Fibroblast of the aortic adventitia (primary cell): ENCODE measurements at places on chromosomes 5 and 9. TPM values are rescaled to one million over a fixed set of nuclear protein-coding genes. Genes with fewer than 3 reads are reported as not detected.

The LCN10 gene
- total RNA-seq = not detected in 2 replicates

The PCDH1 gene
- 0.90 and 3.2 TPM in 2 replicates for total RNA-seq

The RAB3C gene
- not detected in 2 replicates for total RNA-seq

The BARHL1 gene
- total RNA-seq = not detected in 2 replicates

The CCDC69 gene
- 1.5 and 2.8 TPM in 2 replicates for total RNA-seq

The SLF1 gene
- total RNA-seq = 5.3 and 11.2 TPM in 2 replicates

The SNX2 gene
- total RNA-seq = 89.4 and 184 TPM in 2 replicates

DNA sequence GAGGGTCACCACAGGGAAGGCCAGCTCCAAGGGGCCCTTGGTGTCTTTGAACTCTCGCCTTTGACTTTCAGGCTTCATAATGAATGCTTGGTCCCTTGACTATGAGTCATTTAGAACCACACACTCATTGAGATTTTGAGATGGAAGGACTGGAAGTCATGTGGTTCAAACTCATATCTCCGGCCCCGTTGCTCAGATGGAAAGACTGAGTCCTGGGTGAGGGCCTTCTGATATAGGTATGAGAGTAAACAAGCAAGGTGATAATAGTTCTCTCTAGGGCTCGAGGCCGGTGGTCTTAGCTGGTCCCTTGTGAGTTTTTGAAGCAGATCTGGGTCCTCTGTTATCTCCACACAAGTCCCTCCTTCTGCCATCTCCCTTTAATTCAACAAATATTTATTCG is 210.6 kb downstream of the PAX5 start:
- no peak for DNase-seq

DNA sequence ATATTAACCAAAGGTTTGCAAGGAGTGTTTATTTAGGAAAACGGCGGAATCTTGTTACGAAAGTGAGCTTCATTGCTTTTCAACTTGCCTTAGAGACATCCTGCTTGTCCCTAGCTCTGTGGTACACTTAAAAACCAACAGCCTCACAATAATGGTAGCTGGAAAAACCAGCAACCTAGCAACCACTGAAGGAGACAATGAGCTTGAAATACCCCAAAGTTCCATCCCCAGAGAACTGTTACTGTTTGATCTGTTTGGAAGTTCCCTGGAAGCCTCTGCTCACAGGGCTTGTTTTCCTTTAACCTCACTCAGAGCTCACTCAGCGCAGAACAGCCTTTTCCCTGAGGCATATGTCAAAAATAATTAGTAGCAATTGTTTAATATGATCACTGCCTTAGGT is 43.2 kb downstream of the SH3TC2 start:
- DNase-seq = no peak

- peak; percentile 77 for DNase-seq
Measured at GRCh38 chr9:10265153-10265631, 347.6 kb downstream of the PTPRD start.

DNA sequence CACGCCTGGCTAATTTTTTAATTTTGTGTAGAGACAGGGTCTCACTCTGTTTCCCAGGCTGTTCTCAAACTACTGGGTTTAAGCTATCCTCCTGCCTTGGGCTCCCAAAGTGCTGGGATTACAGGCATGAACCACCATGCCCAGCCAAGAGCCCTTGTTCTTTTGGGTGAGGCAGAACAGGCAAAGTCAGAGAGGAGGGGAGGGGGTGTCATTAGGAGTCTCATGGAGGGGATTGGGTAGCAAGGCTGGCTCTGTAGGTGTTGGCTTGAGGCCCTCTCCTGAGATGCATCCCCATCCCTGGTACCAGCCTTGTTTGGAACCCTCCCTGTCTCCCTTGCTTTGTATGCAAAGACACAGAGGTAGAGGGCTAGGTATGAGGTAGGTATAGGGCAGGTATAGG is 24.1 kb downstream of the GSN start:
- no peak for DNase-seq

GRCh38 chr9:20355022-20355421 is 267.3 kb downstream of the MLLT3 start:
- DNase-seq = peak; percentile 86

DNA sequence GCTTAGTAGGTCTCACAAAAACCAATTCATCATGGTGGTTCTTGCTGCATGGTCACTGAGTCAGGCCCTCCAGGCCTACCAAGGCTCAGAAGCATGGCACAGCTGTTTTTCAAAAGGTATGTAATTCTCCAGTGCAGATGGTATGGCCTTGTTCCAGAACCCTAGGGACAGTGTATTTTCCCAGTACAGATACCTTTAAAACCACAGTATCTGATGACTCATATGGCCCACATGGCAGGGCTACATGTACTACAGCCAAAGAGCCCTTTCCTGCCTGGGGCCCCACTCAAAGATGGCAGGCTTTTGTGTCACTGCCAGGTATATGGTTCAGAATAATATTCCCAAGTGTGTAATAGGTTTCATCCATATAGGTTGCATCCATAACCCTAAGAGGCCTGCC is 16.5 kb downstream of the CSF2 start:
- peak; percentile 80 for DNase-seq

- DNase-seq = no peak
Measured at GRCh38 chr5:109947667-109948066, 257.9 kb downstream of the MAN2A1 start.

DNA sequence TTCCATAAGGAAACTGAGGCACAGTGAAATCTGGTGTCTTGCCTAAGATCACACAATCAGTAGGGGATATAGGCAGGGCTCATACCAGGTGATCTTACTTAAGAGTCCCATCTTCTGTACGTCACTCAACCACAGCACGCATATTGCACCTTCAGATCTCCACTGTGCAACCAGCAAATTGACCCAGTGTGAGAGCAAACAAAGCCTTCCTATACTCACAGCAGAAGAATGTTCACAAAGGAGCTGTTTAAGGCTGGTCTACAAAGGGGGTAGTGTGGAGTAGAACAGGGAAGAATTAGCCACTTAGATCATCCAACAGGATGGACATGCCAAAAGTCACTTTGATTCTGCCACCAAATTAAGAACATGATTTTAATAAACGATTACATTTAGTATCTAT is 305.9 kb downstream of the SLIT3 start:
- DNase-seq = no peak

DNA sequence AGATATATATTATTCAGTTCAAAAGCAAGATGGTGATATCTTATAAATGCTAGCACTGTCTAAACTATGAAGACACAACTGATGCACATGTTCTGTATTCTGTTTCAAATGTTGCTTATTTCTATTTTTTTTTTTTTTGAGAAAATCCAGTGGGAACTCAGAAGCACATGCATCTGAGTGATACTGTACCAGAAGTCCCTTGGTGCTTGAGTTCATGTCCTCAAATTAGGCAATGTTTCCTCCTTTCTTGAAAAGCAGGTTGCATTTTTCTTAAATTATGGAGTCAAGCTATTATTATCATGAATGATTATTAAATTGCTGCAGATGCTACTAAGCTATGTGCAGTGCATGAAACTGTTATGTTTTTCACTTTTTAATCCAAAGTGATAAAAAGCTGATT is 70.4 kb downstream of the CAMK4 start:
- DNase-seq = no peak

DNA sequence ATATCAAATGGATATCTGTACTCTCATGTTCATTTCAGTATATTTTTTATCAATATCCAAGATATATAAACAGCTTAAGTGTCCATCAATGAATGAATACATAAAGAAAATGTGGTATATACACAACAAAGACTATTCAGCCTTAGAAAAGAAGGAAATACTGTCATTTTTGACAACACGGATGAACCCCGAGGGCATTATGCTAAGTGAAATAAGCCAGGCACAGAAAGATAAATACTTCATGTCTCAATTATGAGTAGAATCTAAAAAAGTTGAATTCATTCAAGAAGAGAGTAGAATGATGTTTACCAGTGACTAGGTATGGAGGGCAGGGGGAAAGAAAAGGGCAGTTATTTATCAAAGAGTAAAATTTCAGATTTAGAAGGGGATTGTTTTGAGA is 949.8 kb upstream of the TYRP1 start:
- no peak for DNase-seq

DNA sequence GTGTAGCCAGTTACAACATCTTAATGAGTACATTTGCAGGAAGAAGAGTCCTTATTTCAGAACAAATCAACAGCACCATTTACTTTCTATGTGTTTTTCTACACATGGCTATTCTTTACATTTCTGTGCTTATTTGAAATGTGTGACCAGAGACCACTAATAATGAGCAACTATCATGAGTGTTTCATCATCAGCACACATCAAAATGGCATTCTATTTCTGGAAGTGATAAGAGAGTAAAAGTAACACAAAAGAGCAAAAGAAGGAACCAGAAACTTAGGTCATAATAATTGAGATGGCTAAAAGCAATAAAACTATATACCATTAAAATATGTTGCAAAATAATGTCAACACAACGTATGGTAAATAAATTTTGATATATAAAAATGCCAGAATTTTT is 159.7 kb downstream of the PBX3 start:
- peak; percentile 18 for DNase-seq

- no peak for DNase-seq
Measured at GRCh38 chr9:135888126-135888765, 19.1 kb downstream of the CAMSAP1 start.

DNA sequence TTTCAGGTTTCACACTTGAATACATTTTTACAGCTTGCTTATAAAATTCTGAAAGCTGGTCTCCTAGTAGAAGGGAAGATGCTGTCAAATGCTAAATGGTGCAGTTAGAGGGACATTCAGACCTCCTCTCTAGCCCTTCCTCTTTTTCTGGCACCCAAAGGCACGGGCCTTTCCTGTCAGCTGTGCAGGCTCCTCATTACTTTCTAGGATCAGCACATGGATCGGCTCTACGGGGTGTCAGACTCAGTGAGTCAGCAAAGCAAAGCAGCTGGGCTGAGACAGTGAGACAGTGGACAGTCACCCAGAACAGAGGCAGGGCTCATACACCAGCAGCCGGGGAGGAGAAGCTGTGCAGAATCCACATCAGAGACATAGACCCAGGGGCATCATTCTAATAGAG is 80.0 kb upstream of the TNC start:
- peak; percentile 42 for DNase-seq

DNA sequence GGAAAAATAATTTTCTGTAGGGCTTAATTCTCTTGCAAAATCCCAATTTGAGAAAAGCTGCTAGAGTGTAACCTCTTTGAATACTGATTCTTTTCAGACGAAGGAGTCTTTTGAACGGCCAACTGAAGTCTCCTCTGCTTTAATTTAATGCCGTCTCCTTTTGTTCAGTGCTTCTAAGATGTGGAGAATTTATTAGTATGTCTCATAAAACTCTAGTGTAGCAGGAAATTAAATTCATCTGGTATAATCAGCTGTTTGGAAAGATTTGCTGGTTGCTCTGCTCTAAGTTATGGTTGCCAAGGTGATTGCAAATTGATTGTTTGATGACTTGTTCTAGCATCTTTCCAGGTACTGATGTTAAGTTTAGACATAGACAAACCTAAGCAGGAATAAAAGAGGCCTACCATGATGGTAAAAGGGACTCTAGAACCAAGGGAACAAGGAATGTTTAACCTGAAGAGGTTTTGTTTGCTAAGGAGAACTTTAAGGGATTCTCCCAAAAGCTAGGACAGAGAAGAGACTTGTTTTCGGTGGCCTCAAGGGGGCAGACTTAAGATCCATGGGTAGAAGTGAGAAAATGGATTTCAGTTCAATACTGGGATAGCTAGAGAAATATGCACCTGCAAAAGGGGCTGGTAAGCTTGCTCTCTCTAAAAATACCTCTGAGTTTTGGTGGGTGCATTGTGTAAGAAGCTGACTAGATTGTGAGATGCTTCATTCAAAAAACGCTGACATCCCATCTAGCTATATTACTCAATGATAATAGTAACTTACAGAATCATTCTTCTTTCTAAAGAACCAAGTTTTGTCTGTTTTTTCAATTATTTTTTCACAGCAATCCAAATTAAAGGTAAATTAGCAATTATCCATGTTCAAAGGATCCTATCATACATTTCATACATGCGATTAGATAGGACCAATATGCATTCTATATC is 5.7 kb upstream of the ADRB2 start:
- DNase-seq = peak; percentile 64
